ENCODE measurements at places on chromosomes 3 and 15.

DNA sequence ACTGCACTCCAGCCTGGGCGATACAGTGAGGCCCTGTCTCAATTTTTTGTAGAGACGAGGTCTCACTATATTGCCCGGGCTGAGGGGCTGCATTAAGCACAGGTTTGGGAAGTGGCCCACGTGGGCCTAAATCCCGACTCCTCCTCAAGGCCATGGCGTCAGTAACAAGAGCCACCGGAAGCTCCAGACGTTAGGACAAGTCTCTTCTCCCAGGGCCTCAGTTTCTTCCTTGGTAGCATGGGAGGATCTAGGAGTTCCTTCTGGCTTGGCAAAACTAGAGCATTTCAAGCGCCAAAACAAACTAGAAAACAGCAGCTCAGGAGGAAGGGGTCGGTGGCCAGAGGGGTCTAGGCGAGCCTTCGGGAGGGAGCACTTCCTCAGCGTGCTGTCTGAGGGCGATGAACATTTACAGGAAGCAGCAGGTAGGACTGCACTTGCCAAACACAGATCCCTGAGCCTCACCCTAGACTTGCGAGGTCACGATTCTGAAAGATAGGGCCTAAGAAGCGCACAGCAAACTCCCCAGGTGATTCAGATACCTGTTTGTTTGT lies 536 bp downstream of the SNAPC5 start:
- DNase-seq: peak; percentile 32

GRCh38 chr3:112908252-112908651 lies 61.6 kb upstream of the CD200R1L start:
- no peak for DNase-seq

DNA sequence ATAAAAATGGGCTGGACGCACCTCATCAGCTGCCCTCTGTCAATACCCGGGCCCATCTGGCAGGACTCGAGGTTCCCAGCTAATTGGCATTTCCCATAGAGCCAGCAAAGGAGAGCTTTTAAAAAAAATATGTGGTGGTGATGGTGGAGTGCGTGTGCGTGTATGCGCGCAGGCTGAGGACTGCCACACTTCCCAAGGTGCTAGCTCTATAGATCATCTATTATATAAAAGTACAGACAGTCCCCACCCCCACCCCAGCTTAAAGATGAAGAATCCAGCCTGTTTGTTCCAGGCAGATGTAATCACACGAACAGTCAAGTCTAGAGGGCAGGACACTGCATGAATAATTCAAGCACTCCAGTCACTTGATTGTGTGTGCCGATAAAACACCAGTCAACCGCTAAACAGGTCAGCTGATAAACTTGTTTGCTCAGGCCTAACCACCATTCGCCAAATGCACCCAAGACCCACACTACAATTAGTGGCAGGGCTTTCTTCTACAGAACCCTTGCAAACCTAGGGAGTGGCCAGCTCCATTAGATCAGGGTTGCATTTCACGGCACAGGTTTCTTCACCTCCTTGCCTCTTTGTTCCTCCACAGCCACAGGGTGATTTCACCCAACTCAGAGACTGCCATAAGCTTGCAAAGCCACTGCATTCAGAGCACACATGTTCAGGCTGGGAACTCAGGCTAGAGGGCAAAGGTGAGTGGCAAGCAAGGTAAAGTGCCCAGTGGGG lies 5.8 kb downstream of the TLE3 start:
- DNase-seq: no peak

- no peak for DNase-seq
Observed at GRCh38 chr3:48621461-48621869, at the start of gene TMEM89. TMEM89 (minus strand) TSS chr3:48621769; CDS start chr3:48621756, 13 bp downstream.

DNA sequence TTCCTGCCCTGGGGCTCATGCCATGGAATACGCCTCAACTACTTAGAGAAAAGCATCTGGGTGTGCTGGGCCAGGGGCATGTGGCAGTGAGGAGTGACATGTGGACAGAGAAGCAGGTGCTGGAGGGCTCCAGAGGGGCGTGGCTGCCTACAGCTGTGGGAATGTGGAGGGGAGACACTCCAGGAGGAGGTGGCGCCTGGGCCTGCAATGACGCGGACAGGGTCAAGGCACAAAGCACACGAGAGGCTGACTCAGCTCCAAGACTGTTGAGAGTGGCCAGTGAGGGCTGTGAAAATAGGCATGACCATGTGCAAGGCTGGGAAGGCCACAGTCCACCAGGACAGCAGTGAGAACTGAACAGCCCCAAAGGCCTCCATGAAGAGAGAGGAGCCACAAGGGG lies 48.5 kb downstream of the PTH1R start:
- DNase-seq: peak; percentile 67

- peak; percentile 42 for DNase-seq
Observed at GRCh38 chr15:43749690-43750345, 3.6 kb downstream of the PDIA3 start.

DNA sequence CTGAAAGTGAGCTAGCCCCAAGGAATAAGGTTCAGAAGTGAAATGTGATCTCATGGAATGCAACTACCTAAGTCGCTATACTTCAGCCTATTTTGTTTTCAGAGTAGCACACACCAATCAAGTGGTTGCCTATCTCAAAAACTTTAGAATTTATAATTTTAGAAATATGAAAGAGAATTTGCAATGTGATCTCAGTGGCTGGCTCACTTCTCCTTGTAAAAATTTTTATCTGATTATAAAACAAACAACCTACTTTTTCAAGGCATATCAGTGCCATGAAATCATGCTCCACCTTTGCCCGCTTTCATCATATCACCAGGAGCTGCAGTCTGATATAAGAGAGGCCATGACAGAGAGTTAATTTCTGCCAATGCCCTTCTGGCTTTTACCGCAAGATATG lies 47.3 kb downstream of the CLDN11 start:
- DNase-seq: no peak

All from GM23248 (cell line).